ENCODE measurements at places on chromosomes 6 and 20.
A peak's percentile ranks its signal among the peaks of the same experiment; 100 is the strongest.

GRCh38 chr20:22617160-22617559 is 32.8 kb upstream of the FOXA2 start:
- DNase-seq: peak; percentile 59

DNA sequence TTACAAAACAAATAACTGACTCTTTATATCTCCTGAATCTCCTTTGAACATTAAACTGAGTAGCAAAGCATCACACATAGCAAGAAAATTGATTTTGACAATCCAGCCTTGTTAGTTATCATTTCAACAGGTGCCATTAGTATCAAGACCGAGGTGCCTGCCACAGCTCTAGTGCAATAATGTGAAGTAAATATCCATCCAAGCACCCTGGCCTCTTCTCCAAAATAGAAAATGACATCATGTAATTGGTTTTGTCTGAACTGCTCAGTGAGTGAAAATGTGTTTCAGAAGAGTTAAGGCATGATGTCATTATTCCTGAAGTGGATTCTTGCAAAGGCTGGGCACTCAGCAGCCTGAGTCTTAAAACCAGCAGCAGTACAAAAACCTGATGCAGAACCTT is 341.4 kb downstream of the PLCB1 start:
- no peak for DNase-seq

DNA sequence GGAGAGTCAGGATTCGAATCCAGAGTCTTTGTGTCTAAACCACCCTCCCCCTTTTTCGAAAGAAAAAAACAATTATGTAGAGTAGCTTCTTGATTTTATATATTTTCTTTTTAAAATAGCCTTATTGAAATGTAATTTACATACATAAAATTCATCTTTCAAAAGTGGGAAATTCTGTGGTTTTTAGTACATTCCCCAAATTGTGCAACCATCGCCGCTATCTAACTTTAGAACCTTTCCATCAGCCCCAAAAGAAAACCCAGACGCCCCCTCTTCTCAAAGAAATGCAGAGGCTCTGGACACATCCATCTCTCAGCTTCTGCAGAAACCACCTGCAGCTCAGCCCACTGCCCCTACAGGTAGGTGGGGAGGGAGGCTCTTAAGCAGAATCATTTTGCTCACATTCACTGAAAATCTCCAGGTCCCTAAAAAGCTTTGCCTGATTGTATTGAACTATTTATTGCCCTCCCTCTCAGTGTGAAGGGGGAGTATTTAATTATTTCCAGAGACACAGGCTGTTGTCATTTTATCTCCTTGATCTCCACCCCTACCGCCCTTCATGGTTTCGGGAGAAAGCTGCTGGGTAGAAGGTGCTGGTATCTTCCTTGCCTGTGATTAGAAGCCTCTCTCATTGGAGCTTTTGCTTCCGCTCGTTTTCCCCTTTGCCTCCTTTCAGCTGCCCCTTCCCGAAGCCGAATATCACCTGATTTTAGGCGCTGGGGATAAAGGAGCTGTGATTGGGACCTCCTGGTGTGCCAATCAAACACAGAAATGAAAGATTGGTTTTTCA is 68.7 kb upstream of the KCNG1 start:
- DNase-seq: no peak

DNA sequence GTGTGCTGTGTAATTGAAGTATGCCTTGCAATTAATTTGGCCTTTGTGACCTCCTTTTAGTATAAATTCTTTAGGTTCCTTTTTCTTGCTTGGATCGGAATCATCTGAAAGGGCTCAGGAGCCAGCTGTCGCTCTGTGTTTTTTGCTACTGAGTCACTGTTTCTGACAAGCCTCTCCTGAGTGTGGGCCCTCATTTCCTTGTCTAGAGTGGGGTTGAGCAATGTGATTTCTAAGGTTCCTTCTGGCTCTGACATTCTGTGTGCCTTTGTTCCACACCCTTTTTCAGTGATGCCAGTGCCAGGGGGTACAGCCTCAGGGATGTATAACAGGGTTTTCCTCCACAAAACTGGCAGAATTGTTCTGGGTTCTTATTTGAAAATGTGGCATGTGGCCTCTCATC is 26.5 kb downstream of the DAAM2 start:
- DNase-seq: no peak

GRCh38 chr6:107082045-107082444 is 33.3 kb downstream of the BEND3 start:
- peak; percentile 31 for DNase-seq

- DNase-seq: no peak
Measured at GRCh38 chr6:109048176-109048575, 46.5 kb downstream of the SESN1 start.

- DNase-seq: no peak
Measured at GRCh38 chr20:12223057-12223456, 305.4 kb downstream of the BTBD3 start.

- no peak for DNase-seq
Measured at GRCh38 chr6:8930009-8930408, 494.7 kb upstream of the SLC35B3 start.

GRCh38 chr6:159008656-159009288 is 8.8 kb upstream of the RSPH3 start:
- peak; percentile 52 for DNase-seq

DNA sequence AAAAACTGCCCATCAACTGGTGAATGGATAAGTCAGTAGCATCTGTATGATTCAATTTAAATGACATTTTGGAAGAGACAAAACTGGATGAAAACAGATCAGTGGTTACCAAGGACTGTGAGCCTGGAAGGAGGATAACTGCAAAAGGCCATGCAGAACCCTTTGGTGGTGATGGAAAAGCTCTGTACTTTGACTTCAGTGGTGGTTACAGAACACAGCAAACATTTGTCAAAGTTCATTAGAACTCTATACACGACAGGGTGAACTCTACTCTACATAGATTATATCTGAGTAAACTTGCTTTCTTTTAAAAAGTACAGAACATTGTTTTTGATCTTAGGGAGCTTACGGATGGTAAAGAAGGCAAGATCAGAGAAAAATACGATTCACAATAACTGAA is 111.9 kb upstream of the HTR1E start:
- DNase-seq: no peak

DNA sequence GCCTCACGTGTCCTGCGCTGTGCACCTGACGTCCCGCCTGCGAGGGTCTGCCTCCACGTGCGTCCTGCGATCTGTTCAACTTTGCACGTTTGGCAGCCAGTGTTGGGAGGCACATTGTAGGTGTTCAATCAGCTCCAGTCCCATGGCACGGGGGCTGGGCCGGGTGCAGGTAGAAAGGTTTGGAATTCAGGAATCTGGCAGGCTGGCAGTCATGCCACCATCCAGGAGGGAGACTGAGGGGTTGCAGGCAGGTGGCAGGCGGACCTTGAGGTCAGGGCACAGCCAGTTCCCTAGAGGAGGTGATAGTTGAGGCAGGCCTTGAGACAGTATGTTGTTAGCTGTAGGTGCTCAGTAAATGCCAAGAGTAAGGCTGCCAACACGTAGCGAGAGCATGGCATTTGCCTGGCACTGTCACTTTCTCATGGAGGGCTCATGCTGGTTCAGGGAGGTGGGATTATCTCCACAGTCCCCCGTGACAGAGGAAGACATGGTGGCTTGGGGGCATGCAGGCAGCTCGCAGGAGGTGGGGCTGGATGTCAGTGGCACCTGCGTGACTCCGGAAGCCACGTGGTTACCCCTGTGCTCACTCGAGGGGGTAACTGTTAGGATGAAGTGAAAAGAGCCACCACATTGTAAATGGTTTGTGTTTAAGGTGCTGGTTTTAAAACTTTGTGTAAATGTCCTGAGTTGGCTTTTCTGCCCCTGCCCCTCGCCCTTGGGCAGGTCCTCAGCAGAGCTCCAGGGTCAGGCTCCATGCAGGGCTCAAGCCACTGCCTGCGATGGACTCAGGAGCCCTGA is 111.8 kb upstream of the FRMD1 start:
- no peak for DNase-seq

Data from RWPE1 (cell line).